Psoas muscle (tissue), 8 donors: ENCODE measurements at places on chromosomes 11 and 22. TPM values are rescaled to one million over a fixed set of nuclear protein-coding genes. Genes with fewer than 3 reads are reported as not detected.
A peak's percentile ranks its signal among the peaks of the same experiment; 100 is the strongest.

DNA sequence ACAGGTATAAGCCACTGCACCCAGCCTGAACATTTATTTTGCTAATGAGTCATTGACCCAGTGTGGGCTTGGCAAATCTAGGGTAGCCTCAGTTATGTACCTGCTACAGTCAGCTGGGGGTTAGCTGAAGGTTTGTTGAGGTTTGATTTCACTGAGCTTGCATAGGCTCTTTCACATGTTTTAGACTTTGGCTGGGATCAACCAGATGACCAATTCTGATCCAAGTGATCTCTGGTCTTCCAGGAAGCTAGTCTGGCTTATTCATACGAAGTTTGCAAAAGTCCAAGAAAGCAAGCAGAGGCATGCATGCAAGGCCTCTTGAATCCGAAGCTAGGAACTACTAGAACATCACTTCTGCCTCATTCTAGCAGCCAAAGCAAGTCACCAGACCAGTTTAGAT lies 21.0 kb downstream of the SERPING1 start:
- DNase-seq: no peak
- H3K36me3 ChIP-seq: peaks cover 18% of the 10 kb centered on the region
- no peaks in the 10 kb centered on the region for H3K27me3 ChIP-seq
- H3K4me1 ChIP-seq: no peaks in the 10 kb centered on the region
- H3K27ac ChIP-seq: no peak overlapping the region

DNA sequence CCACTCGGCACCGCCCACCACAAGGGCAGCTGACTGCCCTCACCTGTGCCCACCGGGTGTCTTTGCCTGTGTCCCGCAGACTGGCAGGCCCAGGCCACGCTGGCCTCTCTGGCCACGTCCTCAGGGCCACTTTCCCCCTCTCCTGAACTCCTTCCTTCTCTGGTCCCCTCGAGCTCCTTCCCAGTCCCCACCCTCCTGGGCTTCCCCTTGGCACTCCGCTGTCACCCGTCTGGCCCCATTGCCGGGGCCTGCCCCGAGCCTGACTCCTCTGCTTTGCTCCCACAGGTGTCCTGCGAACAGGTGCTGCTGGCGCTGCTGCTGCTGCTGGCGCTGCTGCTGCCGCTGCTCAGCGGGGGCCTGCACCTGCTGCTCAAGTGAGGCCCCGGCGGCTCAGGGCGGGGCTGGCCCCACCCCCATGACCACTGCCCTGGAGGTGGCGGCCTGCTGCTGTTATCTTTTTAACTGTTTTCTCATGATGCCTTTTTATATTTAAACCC lies 14.2 kb downstream of the MCAT start:
- H3K27me3 ChIP-seq: no peaks in the 10 kb centered on the region
- no peak for DNase-seq
- no peak overlapping the region for H3K4me3 ChIP-seq
- H3K36me3 ChIP-seq: no peaks in the 10 kb centered on the region
- H3K27ac ChIP-seq: no peak overlapping the region

DNA sequence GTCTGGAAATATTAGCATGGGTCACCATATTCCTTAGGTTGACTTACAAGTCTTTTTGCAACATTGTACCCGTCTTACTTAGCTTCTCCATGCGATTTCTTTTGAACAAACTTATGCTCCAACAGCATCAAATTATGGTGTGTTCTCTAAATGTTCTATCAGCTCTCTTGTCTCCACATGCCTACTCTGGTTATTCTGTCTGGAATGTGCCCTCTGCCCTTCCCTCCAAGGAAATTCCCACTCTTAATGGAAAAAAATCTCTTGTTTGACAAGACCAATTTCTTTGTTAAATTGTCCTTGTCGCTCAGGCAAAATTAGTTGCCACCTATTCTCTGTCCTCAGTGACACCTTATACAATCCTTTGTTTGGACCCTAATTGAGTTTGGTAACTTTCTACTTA lies 522.8 kb upstream of the LUZP2 start:
- DNase-seq: no peak
- H3K27ac ChIP-seq: no peak overlapping the region
- H3K4me1 ChIP-seq: no peaks in the 10 kb centered on the region
- H3K4me3 ChIP-seq: no peak overlapping the region
- no peaks in the 10 kb centered on the region for H3K36me3 ChIP-seq
- H3K27me3 ChIP-seq: no peaks in the 10 kb centered on the region

DNA sequence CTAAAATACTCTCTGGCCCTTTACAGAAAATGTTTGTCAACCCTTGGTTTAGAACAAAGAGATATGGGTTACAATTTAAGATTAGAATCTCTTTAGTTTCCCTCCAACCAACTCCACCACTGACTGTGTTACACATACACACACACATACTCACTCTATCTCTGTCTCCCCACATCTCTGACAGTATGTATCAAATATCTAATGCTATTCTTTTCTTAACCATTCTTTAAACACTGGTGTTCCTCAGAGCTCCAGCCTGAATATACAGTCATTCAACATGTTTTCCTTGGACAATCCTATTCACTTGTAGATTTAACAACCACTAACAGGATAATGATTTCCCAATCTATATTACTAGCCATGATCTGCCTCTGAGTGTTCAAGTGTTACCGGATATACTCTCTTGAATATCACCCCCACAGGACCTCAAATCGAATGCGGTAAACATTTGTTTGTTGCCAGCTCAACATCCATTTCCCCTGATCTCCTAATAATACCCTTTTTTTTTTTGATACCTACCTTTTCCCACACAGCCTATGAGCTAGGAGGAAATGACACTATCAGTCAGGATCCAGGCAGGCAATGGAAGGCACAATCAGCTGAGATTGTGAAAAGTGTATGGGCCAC lies 6.1 kb downstream of the MPZL3 start:
- no peak overlapping the region for H3K27ac ChIP-seq
- no peaks in the 10 kb centered on the region for H3K4me1 ChIP-seq
- DNase-seq: no peak
- H3K4me3 ChIP-seq: no peak overlapping the region

Gene MS4A15
- total RNA-seq: not detected

GRCh38 chr11:119318240-119319135 lies 1.6 kb upstream of the MCAM start:
- H3K4me1 ChIP-seq: peaks cover 9% of the 10 kb centered on the region
- DNase-seq: no peak
- no peaks in the 10 kb centered on the region for H3K27me3 ChIP-seq
- peak overlapping the region; percentile 77 for H3K4me3 ChIP-seq
